ENCODE measurements at places on chromosomes 4 and X. TPM values are rescaled to one million over a fixed set of nuclear protein-coding genes. Genes with fewer than 3 reads are reported as not detected.

GRCh38 chr4:161573836-161574235 is 590.0 kb downstream of the FSTL5 start:
- DNase-seq, result no peak

DNA sequence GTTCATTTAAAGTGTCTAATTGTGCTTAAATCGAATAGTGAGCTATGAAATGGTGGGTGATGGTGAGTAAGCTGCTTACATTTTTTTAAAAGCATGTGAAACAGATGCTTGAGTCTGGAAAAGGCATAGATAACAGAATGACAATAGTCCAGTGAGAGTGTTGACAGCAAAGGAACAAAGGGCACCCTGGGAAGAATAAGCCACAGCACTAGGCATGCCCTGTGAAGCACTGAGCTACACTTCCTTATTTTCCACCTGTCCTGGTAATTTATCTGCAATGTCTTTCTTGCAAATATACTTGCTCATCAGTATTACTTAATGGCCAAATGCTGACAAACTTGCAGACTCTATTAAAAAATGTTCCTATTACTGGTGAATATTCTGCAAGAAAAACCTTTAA is 168.7 kb downstream of the PRDM5 start:
- DNase-seq, result no peak

DNA sequence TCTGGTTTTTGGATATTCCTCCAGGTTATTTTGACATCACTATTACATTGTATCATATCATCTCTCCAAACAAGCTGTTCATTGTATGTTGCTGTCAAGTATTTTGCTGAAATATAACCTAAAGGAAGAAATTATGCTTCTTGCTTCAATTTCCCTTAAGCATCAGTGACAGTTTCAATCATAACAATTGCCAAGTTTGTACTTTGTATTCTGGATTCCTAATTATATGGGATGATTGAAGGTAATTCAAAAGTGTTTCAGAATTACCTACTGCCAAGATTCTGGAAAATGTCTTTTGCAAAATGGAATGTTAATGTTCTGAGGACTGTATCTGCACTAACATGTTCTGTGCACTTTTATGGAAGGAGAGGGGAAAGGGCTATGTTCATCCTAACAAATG is 228.7 kb downstream of the PRDM5 start:
- no peak for DNase-seq

GRCh38 chr4:89855236-89855635 is 18.3 kb upstream of the SNCA start:
- no peak for DNase-seq

DNA sequence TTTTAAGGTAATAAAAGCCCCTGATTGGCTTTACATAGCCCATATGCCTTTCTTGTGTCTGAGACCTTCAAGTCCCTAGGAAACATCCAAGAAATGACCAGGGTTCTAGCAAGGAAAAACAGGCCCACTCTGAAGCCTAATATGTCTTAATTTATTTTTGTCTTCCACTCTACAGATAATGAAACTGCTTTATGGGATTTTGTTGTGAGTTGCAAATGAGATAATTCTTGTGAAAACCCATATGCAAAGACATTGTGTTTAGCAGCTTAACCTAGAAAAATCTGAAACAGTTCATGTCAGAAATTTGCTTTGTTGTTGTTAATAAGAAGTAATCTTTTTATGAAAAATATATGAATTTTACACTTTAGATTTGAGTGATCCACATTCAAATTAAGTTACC is 190.7 kb upstream of the BMP3 start:
- no peak for DNase-seq

The NEUROG2 gene
- not detected for polyA plus RNA-seq

- DNase-seq, result peak; percentile 83
Observed at GRCh38 chrX:154368630-154369448, 5.6 kb downstream of the FLNA start.

DNA sequence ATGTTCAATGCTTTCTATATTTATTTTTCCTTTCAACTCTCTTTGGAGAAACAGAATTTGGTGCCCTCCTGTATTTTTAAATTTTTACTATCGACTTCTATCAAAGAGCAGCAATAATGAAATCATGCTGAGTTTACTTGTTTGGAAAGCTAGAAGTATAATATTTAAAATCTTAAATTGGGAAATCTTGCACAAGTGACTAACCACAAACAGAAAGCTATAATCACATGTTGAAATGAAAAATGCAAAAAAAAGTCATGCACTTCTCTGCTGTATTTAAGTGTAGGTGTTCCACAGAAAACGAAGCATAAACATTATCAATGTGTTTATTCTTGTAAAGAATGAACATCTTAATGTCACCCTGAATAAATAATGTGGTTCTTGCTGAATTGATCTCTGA is 306.1 kb downstream of the PCDH18 start:
- no peak for DNase-seq

Data from psoas muscle (tissue), 8 donors.